ENCODE measurements at places on chromosomes 4 and X. TPM values are rescaled to one million over a fixed set of nuclear protein-coding genes. Genes with fewer than 3 reads are reported as not detected.

- DNase-seq: no peak
These were observed 109.0 kb upstream of the C1QTNF7 start for GRCh38 chr4:15318621-15319348.

DNA sequence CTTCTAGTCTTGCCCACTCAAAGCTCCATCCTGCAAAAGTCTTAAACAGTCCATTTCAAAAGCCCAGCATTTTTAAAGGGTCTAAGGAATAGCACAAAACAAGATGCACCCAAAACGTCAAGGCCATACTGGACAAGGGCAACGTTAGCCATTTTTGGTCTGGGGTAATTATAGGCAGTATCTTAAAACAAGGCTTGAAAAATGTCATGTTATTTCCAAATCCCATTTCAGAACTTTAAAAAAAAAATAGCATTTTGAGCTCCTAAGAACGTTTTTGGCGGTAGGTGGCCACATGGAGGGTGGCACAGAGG, 584 bp upstream of the TMEM165 start:
- DNase-seq: no peak

DNA sequence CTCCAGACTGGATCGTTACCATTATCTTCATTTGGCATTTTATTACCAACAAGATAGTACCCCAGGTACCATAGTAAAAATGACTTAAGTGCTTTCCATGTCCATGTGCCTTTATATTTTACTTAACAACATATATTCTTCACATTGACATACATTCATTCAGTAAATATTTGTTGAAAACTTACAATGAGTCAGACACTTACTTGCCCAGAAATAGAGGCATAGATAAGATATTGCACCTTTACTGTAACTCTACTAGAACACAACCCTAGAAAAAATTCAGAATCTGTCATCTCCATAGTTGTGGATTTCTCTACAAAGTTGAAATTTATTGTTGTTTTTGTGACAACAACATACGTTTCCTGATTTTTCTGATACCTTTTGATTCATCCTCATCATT, 640.6 kb downstream of the RPA4 start:
- DNase-seq: no peak

DNA sequence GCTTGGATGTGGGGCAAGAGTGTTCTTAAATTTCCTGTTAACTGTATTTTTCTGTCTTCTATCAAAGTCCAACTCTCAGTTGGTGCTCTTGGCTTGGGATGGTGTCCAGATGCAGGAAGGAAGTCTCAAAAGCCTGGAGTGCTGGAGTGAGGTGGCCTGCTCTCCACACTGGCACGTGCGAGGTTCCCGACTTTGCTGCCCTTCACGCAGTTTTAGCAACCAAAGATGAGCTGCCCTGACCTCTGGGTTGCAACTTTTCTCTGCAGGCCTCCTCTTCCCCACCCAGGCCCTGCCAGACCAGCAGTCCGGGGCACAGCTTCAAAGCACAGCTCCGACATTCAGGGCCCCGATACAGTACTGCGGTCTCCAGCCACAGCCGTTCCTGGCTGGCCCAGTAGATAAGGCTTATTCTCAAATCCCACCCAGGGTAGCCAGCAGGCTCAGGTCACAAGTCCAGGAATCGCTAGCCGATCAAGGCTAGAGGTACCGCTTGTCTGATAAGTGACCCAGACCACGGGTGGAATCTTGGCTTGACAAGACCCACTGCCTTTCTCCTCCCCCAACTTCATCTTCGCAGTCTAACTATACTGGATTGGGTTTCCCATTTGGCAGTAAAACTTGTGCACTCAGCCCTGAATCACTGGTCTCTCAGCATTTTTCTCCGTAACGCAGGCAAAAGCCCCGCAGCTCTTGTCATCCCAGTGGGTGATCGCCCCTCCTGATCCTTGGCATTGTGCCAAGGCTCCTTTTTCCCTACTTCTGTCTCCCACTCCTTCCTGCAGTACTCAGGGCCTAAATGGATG, 21.8 kb upstream of the JADE1 start:
- DNase-seq: no peak

DNA sequence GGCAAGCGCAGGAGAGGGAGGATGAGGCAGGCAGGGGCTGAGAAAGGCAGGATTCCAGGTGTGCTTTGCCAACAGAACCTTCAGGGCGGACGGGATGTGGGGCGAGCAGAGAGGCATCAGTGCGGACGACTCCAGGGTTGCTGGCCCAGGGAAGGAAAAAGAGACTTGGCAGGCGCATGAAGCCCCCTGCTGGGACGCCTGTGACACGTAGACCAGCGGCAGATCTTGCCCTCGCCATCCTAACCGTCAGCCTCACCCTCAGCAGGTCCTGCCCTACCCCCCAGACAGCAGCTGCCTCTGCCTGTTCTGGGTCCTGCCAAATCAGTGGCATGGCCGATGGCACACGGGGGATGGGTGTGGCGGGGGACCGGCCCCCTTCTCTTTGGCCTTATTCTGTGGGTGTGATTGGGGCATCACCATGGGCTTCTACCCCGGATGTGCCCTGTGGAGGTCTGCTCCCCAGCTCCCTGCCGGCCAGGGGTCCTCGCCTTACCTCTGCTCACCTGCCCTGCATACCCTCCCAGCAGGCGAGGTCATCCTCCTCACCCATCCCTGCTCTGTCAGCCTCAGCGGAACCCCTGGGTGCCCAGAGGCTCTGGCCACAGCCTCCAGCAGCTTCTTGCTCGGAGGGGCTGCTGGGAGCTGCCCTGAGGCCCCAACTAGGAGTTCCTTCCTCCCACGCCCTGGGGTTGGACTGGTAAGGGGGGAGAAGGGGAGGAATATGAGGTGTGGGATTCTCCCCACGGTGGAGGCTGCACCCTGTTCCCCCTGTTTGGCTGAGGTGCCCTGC, 2.9 kb upstream of the SH3BP2 start:
- DNase-seq: no peak

- no peak for DNase-seq
These were observed 23.8 kb upstream of the TADA2B start for GRCh38 chr4:7019367-7019766.

- DNase-seq: no peak
These were observed 7.4 kb upstream of the SLC9B1 start for GRCh38 chr4:103026868-103027267.

GRCh38 chrX:16924631-16925480, 21.6 kb upstream of the REPS2 start:
- no peak for DNase-seq

DNA sequence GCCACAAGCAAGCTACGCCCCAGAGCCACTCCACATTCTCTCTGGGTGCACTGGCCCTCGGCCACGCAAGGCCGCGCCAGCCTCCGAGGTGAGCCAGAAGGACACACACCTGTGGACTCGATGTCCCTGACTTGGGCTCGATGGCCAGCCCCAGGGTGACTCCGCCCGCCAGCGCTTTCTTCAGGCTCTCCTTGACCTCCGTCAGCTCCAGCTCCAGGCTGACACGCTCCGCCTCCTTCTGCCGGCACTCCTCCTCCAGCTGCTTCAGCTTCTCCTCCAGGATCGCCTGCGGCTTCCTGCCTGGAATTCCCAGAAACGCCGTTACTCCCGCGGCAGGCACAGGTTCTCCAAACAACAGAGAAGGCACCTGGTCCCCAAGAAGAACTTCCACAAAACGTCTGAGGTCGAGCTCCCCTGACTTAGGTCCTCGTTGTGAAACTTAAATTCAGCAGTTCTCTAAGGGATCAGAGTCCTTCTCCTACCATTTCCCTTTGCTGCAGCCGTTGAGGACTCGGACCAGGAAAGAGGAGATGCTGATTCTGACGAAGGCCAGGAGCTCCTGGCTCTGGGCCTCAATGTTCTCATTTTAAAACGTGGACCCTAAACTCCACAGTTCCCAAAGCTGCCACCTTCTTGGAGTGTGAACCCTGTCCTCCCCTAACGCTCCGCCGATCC, 166.8 kb downstream of the AFAP1 start:
- DNase-seq: peak; percentile 85

- no peak for DNase-seq
These were observed 75.1 kb upstream of the NUDT10 start for GRCh38 chrX:51257490-51257889.

- no peak for DNase-seq
These were observed 36.0 kb upstream of the NPNT start for GRCh38 chr4:105859233-105859632.

DNA sequence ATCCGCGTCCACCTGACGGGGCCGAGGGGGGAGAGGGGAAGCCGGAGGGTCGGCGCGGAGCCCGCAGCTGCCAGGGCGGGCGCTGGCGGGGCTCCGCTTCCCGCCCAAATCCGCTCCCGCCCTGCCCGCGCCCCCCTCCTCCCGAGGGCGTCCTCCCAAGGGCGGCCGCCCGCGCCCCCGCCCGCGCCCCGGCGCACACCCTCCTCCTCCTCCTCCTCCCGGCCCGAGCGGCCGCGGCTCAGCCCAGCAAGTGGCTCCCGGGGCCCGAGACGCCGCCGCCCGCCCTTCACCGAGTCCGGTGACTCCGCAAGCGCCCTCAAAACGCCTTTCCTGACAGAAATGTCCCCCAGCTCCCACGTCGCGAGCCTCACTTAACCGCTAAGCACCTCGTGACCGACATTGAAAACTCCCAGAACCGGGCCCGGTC, 487 bp downstream of the HMGB2 start:
- peak; percentile 52 for DNase-seq

- DNase-seq: no peak
These were observed 81.3 kb downstream of the FAM53A start for GRCh38 chr4:1602655-1603412.

- peak; percentile 29 for DNase-seq
These were observed 20.7 kb downstream of the HAND2 start for GRCh38 chr4:173509036-173510001.

GRCh38 chr4:138034871-138035270, 207.3 kb downstream of the SLC7A11 start:
- no peak for DNase-seq

DNA sequence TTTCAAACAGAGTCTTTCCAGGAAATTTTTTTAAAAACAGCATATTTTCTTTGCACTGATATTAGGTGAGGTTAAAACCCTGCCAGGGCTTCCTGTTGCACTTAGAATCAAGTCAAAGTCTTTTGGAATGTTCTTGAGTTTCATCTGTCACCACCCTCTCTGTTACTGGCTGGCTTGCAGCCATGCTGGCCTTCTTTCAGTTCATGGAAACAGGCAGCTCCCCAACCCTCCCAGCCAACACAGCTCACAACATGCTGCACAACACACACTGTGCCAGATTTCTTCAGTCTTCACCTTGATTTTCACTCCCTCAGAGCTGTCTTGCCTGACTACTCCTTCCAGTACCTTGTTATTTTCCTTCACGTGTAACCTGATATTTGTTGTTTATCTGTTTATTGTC, 129.5 kb downstream of the KCNIP4 start:
- DNase-seq: no peak

GRCh38 chr4:13299343-13299742, 184.8 kb downstream of the RAB28 start:
- no peak for DNase-seq

GRCh38 chrX:41935832-41936231, 12.5 kb upstream of the CASK start:
- no peak for DNase-seq

DNA sequence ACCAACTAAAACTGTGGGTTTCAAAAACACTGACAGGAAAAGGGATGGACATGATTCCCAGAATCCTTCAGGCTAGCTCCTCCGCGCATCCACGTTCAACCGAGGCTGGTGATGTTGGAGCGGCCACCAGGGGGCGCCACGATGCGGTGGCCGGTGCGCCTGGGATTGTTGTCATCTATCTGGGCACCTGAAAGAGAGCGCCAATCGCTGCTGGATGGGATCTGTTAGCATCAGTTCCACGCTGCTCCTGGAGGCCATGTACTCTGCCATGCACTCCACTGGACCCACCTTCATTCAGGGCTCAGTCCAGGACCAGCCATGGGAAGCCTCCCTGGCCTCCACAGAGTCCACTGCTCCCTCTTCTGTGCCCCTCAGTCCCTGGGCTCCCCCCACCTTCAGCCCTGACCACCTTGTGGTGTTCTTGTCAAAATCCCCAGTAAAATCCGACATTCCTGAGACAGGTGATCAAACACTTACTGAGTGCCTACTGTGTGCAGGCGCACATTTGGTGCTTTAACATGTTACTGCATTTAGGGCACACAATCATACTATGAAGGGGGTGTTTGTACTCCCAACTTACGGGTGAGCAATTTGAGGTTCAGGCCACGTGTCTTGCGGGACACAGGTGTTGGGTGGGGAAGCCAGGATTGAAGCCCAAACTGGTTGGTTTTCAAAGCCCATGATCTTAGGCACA, 71.1 kb downstream of the CRMP1 start:
- DNase-seq: no peak

DNA sequence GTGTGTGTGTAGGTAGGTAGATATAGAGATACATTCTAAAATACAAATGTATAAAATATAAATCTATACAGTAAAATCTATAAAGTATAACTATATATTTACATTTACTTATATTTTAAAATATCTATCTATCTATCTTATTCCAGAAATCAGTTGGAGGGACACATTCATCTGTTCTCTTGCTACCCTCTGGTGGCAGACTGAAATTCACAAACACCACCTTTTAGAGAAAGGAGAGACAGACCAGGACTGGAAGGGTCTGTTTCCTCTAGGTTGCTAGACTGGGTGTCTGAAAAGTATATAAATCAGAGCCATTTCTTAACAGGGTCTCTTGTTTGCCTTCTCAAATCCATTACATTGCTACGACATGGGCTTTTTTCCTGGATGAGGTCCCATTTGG, 343.0 kb downstream of the OPHN1 start:
- DNase-seq: no peak

GRCh38 chr4:151728006-151728405, 32.8 kb downstream of the GATB start:
- no peak for DNase-seq

- DNase-seq: no peak
These were observed 26.7 kb downstream of the NR3C2 start for GRCh38 chr4:148415500-148415899.

- DNase-seq: no peak
These were observed 26.8 kb upstream of the FGF5 start for GRCh38 chr4:80239480-80240150.

DNA sequence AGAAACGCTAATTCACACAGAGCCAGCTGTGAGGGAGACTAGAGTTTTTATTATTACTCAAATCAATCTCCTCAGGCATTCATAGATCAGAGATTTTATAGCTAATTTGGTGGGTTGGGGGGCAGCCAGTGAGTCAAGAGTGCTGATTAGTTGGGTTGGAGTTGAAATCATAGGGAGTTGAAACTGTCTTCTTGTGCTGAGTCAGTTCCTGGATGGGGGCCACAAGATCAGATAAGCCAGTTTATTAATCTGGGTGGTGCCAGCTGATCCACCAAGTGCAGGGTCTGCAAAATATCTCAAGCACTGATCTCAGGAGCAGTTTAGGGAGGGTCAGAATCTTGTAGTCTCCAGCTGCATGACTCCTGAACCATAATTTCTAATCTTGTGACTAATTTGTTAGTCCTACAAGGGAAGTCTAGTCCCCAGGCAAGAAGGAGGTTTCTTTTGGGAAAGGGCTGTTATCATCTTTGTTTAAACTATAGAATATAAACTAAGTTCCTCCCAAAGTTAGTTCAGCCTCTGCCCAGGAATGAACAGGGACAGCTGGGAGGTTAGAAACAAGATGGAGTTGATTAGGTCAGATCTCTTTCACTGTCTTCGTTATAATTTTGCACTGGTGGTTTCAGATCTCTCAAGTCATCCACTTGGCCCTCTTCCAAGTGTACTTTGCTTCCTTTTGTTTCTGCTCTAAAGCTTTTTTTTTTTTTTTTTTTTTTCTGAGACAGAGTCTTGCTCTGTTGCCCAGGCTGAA, 5.4 kb upstream of the NAA11 start:
- no peak for DNase-seq

Gene TLR3
- total RNA-seq: 29.0 TPM

Gene F8A3
- 10.7 TPM for total RNA-seq

Gene KIT
- 10.0 TPM for total RNA-seq

Gene CYTL1
- 0.52 TPM for total RNA-seq

Gene TLR1
- 2.3 TPM for total RNA-seq

Gene DUSP21
- not detected for total RNA-seq

Gene NUDT11
- 1.7 TPM for total RNA-seq

Gene HSFX3
- total RNA-seq: not detected

Gene GPRASP2
- total RNA-seq: 1.5 TPM

Measured in left colon (tissue), 2 donors.